ENCODE measurements at places on chromosomes 3 and 15. TPM values are rescaled to one million over a fixed set of nuclear protein-coding genes. Genes with fewer than 3 reads are reported as not detected.

DNA sequence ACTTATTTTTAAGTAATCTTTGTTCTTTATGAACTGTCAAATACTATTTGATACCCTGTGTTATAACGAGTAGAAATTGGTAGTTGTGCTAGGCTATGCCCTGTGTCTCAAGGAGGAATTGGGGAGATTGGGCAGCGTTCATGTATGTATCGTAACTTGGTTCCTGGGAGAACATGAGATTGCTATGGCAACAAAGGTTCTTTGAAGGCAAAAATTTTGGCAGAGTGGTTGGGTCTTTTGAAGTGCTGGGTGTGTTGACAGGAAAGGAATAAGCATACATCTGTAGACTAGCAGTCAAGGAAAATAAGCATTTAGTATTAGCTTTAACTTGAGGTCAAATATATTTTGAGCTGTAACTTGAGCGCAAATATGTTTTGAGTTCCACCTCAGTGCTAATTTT lies 45.3 kb downstream of the TCF12 start:
- DNase-seq: no peak

GRCh38 chr15:90808517-90809235 lies 59.7 kb upstream of the FURIN start:
- DNase-seq: peak; percentile 73

GRCh38 chr3:125050488-125051090 lies 5.2 kb downstream of the HEG1 start:
- no peak for DNase-seq

- DNase-seq: no peak
Measured at GRCh38 chr3:187042874-187043458, 96.3 kb downstream of the RPL39L start.

DNA sequence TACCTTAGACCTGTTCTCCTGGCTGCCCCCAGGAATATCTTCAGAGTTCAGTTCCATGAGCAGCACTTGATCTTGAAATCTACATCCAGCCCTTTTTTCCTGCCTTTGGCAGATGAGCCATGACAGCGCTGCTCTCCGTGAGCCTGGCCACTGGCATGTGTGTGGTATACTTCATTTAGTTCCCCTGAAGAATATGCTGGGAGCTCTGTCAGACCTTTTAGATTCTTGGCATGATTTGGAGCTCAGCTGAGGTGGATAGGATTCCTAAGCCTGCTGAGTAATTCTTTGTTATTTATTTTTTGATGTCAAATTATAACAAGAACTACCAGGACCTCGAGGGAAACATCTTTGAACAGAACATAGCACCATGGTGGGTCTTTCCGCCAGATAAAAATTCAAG lies 121.7 kb downstream of the EDEM1 start:
- no peak for DNase-seq

DNA sequence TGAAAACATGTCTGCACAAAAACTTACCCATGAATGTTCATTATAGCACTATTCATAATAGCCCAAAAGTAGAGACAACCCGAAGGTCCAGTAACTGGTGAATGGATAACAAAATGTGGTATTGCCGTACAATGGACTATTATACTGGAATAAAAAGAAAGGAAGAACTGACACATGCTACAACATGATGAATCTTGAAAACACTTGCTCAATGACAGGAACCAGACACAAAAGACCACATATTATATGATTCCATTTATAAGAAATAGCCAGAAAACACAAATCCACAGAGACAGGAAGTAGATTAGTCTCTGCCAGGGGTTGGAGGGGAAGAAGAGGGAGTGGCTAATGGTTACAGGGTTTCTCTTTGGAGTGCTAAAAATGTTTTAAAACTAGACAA lies 18.3 kb downstream of the SHC4 start:
- no peak for DNase-seq

DNA sequence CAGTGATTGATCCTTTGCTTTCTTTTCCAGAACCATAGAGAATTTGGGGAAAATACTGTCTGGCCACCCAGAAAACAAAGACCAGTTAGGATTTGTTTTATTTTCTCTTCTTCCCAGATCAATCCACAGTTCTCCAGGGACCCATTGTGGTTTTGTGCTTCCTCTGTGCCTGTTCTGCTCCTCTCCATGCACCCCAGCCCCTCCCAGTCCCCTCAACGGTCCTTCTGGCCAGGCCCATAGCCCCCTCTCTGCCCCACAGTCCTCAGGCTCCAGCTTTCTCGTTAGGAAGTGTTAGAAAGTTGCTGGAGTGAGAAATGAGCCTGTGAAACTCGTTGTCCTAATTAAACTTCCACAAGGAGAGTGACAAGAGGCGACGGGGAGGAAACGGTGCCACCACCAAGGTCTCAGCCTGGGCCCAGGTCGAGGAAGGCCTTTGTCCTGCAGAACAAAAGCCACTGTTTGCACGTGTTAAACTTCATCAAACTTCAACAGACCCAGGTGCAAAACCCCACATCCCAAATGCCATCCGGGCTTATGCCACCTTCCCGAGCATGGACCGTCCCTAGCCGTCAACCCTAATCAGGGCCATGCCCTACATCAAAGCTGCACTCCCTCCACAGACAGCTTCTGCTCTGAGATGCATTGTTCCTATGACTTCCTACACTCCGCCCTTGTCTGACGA lies 18.7 kb upstream of the ALDH1A3 start:
- DNase-seq: no peak

DNA sequence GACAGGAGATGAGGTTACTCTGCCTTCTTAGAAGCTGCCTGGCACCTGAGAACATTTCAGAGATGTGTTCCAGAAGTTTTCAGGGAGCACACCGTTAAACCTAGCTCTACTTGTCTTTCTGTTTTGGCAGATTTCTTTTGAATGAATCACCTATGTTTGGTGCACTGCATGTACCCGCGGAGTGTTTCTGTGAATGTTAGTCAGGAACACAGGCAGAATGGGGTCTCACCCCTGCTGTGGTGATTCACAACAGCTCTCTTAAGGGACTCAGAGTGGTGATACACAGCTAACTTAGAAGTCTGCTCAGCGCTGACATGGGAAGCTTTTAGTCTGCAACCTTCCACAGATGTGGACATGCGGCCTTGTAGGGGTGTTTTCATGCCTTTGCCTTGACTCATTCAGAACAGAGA lies 24.0 kb downstream of the TSEN2 start:
- DNase-seq: no peak

- no peak for DNase-seq
Measured at GRCh38 chr3:195133013-195133412, 137.9 kb downstream of the XXYLT1 start.

DNA sequence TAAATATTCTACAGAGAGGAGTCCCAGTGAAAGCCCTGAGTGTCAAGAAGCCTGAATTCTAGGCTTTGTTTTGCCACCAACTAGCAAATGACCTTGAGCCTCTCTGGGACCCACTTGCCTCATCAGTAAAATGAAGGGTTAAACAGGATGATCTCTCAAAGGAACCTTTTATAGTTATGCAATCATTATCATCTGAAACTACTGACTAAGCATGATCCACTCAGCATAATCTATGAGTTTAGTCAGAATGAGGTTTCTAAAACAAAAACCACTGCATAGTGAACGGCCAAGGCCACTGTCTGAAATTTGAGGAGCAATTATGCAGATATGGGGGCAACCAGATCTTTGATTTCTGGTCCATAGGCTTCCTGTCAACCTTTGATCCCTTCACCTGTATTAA lies 319.0 kb downstream of the MECOM start:
- no peak for DNase-seq

- DNase-seq: no peak
Measured at GRCh38 chr15:63196842-63197241, 7.4 kb downstream of the RAB8B start.

GRCh38 chr3:71684046-71684756 lies 41.0 kb downstream of the EIF4E3 start:
- no peak for DNase-seq

GRCh38 chr15:72237029-72237852 lies 6.3 kb upstream of the PKM start:
- DNase-seq: no peak

DNA sequence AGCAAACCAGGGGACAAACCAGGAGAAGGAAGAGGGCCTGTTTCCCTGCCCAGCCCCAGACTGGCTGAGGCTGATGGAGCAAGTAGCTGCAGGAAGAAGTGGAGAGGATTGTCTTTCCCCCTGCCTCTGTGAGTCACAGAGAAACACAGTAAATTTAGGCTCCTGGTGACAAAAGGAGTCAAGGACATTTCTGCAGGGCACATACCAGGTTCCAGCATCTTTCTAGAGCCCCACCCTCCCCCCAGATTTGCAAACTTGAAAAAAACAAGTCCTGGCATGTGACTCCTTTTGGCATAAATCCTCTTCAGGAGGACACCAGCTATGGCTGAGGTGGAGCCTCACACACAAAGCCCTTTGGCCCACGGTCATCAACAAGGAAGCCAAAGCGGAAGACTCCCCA lies 17.8 kb downstream of the PLD1 start:
- no peak for DNase-seq

DNA sequence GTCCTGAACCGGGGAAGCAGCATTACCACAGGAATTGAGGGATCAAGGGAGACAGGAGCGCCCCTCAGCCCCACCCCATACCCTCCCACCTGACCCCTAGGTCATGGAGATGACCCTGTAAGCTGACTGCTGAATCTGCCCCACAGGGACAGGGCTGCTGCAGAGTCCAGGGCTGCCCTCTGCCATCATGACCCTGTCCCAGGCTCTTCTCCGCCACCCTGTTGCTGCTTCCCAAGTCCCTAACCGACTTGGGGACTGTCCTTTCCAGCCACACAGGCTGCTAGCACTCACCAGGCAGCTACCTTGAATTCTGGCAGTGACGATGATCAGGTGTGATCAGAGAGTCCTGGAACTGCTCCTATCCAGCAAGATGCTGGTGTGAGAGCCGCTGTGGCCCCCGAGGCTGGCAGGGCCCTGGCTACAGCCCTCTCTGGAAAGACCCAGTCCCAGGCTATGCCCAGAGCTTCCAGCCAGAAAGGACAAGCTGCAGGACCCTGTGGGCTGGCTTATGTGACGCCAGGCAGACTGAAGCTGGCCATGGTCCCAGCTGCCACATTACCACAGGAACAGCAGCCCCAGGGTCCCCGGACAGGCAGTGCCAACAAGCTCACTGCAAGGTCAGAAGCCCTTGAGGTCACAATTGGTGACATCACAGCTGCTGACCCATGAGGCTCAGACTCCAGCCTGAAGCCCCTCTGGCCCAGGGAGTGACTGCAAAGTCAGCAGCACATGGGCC lies at the start of gene C3orf22:
TSS of gene C3orf22 (minus strand) at position 597 of the 736 bp plus-strand sequence. CDS start 5,542 bp downstream, outside the sequence.
- DNase-seq: peak; percentile 61

DNA sequence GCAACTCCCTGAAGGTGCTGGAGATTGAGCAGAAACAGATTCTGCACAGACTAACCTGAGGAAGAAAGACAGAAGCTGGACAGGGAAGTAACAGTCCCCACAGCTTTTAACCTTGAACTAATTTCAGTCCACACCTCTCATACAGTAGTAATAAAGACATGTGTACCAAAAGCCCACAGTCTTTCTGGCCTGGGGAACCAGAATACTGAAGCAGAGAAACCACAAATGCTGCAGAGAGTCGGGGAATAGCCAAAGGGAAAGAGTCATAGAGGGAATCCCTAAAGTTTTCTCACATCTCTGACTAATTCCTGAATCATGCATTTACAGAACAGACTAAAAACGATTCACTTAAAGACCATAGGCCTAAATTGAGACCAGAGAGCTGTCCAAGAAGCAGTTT lies 503.4 kb upstream of the NECTIN3 start:
- no peak for DNase-seq

GRCh38 chr15:29432191-29433049 lies 162.8 kb upstream of the NSMCE3 start:
- no peak for DNase-seq

The FETUB gene
- not detected for polyA plus RNA-seq

The SNX22 gene
- polyA plus RNA-seq: 17.6 TPM

The ADGRG7 gene
- polyA plus RNA-seq: not detected

The APPL1 gene
- 14.8 TPM for polyA plus RNA-seq

The RYR3 gene
- 0.70 TPM for polyA plus RNA-seq

The WDR93 gene
- not detected for polyA plus RNA-seq

The GATM gene
- 37.2 TPM for polyA plus RNA-seq

The NAALADL2 gene
- polyA plus RNA-seq: 0.15 TPM

The CP gene
- polyA plus RNA-seq: 40.4 TPM

The CCDC32 gene
- 42.5 TPM for polyA plus RNA-seq

The TGM5 gene
- polyA plus RNA-seq: 0.02 TPM

The OR4F15 gene
- not detected for polyA plus RNA-seq

The CHRM5 gene
- polyA plus RNA-seq: 0.03 TPM

The ACTRT3 gene
- polyA plus RNA-seq: 0.58 TPM

Measured in spleen (tissue), 13 donors.